ENCODE measurements at places on chromosomes 4 and X.

DNA sequence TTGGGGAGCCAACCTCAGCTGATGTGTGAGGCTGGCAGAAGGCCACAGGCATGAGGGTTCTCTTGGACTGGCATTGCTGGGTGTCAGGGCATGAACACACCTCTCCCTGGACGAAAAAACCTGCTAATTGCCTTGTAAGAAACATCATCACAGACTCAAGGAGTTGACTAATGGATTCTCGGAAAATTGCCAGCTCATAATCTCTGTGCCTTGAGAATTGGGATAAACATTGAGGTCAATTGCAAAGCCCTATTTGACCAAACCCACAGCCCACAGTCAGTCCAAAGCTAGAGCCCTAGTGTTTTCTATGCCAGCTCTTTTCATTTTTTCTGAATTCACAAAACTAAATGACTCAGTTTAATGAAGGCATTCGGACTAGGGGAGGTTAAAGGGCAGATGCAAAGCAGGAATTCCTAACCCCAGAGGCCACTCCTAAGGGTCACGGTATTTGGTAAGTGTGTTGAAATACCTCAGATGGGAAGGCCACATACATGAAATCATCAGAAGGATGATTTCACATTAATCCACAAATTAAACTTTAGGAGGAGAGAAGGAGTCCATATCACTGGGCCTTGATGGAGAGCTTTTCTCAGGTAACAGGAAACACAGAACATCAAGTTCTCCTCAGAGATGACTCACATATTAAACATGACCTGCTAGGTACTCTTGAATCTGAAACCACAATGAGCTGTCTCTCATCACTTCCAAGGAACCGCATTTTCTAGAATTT, 39.0 kb upstream of the RASL11B start:
- no peak for DNase-seq

DNA sequence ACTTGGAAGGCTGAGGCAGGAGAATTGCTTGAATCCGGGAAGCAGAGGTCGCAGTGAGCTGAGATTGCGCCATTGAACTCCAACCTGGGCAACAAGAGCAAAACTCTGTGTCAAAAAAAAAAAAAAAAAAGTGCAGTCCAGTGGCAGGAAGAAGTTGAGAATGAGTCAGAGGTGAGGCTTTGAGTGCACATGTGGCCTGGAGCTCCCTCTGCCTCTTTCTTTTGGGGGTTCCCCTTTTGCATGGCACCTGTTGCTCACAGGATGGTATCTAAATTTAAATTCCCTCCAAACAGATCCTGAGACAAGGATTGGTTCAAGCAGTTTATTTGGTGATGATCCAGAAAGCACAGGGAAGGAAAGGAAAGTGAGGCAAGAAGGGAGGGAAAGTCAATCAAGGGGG, 151.4 kb upstream of the STX18 start:
- DNase-seq: no peak

- DNase-seq: no peak
Measured at GRCh38 chr4:1666391-1666790, 17.7 kb downstream of the FAM53A start.

GRCh38 chr4:99033956-99034355, 38.4 kb downstream of the METAP1 start:
- no peak for DNase-seq

- no peak for DNase-seq
Measured at GRCh38 chr4:162151850-162152249, 11.9 kb downstream of the FSTL5 start.

DNA sequence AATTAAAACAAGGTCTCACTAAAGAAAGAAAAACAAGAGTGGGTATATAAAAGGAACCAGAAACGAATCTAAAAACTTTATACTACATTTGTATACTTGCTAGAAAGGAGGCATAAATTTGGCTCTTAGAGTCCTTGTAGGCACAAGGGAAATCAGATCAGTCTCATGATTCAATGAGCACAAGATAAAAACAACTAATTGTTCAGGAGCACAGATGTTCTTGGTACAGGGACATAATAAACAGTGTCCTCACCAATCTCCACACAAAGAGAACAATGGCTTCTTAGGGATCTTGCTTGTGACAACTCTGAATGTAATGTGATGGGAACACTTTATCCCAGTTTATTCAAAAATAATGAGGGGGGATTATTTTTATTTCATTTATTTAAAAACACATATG, 28.3 kb downstream of the TMEM144 start:
- no peak for DNase-seq

GRCh38 chr4:11589676-11590075, 161.0 kb upstream of the HS3ST1 start:
- DNase-seq: no peak

DNA sequence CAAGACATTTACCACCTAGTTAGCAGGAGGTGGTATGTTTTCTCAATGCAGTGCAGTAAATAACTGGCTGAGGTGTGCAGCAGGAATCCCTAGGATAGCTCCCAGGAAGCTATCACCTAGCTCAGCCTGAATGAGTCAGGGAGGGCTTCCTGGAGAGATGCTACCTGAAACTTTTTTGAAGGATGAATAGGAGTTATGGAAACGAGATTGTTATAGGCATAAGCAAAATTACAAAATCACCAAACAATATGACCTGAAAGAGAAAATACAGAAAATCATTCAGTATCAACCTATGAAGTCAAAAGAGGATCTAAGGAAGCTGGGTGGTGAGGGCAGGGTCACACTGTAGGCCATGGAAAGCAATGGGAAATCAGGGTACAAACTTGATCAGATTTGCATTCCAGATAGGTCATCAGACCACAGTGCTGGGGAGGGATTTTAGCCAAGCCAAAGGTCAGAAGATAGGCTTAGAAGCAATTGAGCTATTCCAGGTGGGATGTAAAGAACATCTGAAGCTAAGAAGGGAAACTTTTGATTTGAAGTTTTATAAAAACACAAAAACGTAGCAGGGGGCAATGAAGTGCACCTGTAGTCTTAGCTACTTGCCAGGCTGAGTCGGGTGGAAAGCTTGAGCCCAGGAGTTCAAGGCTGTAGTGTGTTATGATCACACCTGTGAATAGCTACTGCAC, 11.3 kb downstream of the AREG start:
- no peak for DNase-seq

- DNase-seq: no peak
Measured at GRCh38 chrX:79263550-79263949, 103.6 kb downstream of the ITM2A start.

DNA sequence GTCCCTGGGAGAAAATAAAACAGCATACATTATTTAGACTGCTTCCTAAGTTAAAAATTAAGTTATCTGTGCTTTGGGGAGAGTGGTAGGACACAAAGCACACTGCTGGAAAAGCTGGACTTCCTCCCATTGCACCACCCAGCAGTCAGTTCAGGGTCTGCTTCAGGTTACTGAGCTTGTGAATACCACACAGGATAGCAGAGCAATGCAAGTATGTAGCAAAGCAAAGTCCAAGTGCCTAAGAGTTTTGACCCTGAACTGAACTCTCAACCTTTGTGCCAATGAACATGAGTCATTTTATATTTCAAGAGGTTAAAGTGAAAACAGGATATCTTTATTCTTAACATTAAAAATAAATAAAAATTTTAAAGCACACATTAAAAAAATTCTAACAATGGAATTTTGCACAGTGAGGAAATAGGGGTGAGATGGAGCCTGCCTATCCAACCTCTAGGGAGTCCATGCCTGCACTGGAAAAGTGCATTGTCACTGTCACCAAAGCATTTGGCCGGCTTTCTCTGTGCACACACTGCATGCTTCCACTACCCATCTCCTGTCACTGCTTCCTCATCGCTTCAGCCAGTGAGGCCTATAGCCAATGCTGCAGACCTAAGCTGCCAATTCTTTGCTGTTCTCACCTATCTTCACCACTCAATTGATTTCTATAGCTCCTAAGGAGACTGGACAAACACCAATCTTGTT, 50.9 kb downstream of the ABCG2 start:
- no peak for DNase-seq

DNA sequence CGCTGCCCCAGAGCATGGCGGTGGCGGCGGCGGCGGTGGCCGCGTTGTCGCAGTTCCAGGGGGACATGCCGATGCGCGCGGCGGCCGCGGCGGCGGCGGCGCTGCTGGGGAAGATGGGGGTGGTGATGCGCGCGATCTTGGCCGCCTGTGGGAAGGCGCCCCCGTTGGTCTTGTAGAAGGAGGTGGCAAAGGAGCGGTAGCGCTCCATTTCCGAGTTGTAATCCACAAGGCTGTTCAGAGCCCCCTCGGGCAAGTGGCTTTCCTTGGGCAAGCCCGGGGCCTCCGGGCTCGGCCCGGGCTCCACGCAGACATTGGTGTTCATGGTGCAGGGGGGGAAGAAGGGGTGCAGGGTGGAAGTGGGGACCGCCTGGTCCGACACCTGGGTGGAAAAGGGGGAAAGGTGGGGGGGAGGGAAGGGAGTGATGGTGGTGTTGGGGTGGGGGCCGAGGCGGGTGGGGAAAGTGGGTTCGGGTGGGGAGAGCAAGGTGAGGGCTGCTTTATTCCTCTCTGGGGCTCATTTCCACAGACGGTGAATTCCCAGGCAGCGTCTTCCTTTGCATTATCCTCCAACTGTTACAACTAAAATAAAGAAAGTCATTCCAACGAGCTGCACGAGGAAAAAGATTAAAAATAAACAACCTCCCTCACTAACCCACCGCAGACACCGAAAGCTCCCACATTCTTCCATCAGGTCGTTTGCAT, 3.1 kb downstream of the CXXC4 start:
- DNase-seq: no peak

GRCh38 chrX:71453056-71453455, 79.8 kb upstream of the OGT start:
- no peak for DNase-seq

GRCh38 chr4:7295197-7295910, 103.0 kb downstream of the SORCS2 start:
- DNase-seq: no peak

- DNase-seq: no peak
Measured at GRCh38 chrX:10423716-10424115, 196.7 kb downstream of the MID1 start.

DNA sequence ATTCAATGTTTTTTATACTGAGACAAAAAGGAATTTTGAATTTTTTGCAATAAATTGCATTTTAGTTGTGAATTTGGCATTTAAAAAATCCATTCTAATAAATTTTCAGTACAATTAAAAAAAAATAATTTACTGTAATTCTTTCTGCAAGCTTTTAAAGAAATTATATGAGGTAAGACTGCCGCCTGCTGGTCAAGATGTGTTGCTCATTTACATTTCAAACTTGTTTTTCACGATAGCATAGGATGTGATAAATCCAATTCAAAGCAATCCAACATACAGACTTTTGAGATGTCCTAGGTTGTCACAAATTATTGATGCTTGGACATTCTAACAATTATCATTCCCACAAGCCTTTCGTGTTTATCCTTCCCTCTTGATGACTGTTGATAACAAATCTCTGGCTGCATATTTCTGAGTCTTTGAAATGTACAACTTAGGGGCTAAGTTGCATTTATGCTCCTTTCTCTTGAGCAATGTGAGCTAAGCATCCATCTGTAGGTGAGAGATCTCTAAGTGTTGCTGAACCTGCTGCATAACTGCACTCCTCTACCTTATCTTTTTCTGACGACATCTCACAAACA, 21.7 kb upstream of the MFAP3L start:
- DNase-seq: peak; percentile 46

- DNase-seq: no peak
Measured at GRCh38 chrX:44062840-44063239, 89.7 kb upstream of the NDP start.

DNA sequence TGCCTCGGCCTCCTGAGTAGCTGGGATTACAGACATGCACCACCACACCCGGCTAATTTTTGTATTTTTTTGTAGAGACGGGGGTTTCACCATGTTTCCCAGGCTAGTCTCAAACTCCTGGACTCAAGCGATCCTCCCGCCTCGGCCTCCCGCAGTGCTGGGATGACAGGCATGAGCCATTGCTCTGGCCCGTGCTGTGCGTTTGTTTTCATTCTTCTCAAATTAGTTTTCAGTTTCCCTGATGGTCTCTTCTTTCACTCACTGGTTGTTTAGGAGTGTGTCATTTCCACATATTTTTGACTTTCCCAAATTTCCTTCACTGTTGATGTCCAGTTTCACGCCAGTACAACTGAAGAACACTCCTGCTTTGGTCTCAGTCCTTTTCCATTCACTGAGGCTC, 31.8 kb downstream of the SH3TC1 start:
- DNase-seq: no peak

GRCh38 chrX:69255441-69256290, 90.4 kb upstream of the PJA1 start:
- no peak for DNase-seq

- DNase-seq: no peak
Measured at GRCh38 chr4:826508-827208, 729 bp upstream of the CPLX1 start.

- DNase-seq: no peak
Measured at GRCh38 chr4:4852591-4853362, 6.7 kb upstream of the MSX1 start.

- no peak for DNase-seq
Measured at GRCh38 chrX:153333266-153333665, 687 bp upstream of the ZNF275 start.

- DNase-seq: no peak
Measured at GRCh38 chr4:75495476-75495875, 18.7 kb downstream of the RCHY1 start.

DNA sequence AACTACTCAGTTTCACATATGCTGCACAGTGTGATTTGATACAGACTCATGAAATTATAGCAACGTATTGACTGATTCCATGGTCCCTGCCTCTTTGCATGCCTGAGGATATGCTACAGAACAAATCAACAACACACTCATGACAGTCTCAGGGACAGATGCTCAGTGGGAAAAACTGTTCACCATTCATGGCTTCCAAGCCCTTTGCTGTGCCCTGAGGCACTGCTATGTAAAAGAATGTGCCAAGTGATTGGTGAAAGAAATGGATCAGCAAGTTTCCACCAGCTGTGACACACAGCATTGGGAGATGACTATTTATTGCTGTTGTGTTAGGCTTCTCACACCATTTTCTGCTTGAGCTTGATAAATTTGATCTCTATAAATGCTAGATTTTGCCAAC, 825.6 kb upstream of the INTU start:
- DNase-seq: no peak

- DNase-seq: no peak
Measured at GRCh38 chr4:90128961-90129495, 1.8 kb downstream of the CCSER1 start.

DNA sequence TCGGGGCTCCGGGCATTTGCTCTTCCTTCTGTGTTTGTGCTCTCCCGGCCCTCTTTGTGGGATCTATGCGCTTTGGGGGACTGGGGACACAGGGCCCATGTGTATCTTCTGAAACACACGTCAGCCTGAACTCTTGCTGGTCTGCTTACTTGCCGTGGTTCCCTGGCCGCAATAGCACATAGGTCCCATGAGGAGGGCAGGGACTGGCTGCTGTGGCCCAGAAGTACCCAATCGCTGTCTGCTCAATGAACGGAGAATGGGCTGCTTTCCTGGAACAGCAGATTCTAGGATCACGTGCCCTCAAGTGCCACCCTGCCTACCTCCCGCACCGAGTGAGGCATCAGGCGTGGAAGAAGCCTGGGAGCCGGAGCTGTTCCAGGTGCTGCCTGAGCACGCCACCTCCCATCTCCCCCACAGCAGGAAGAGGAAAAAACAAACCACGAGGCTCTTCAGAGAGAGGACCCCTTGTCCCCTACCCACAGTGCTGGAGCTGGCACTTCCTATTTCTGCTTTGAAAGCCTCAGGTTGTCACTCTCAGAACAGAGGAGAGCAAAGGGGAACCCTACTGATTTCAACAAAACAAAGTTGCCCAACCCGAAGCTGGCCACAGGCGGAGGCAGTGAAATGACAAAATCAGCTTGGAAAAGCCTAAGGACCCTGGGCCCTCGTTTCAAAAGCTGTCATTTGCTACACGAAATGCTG, 3.8 kb downstream of the G6PD start:
- DNase-seq: no peak

GRCh38 chr4:154984148-154984547, 203.1 kb downstream of the RBM46 start:
- DNase-seq: no peak

GRCh38 chr4:153115322-153116290, 88.6 kb upstream of the TRIM2 start:
- DNase-seq: peak; percentile 65

Measured in stimulated activated CD4-positive, alpha-beta T cell treated with anti-CD3 and anti-CD28 coated beads, Interleukin-2, amount 100 ng/mL, for 48 hours (primary cell).